ENCODE measurements at places on chromosomes 1 and 21. TPM values are rescaled to one million over a fixed set of nuclear protein-coding genes. Genes with fewer than 3 reads are reported as not detected.

The CFHR5 gene
- total RNA-seq = not detected

The RASSF5 gene
- total RNA-seq = 74.5 TPM

The AGMAT gene
- not detected for total RNA-seq

The AVPR1B gene
- total RNA-seq = not detected

The CYYR1 gene
- 9.3 TPM for total RNA-seq

The ATAD3B gene
- total RNA-seq = 24.8 TPM

The WDR4 gene
- 10.1 TPM for total RNA-seq

The PTCH2 gene
- total RNA-seq = 2.4 TPM

The UBXN10 gene
- total RNA-seq = 1.0 TPM

The GJA9 gene
- 1.1 TPM for total RNA-seq

The LRRC7 gene
- total RNA-seq = 0.57 TPM

The FLG2 gene
- 1,456 TPM for total RNA-seq

The SUSD4 gene
- 11.3 TPM for total RNA-seq

The C1orf185 gene
- not detected for total RNA-seq

The EPHA2 gene
- 145 TPM for total RNA-seq

The NCSTN gene
- total RNA-seq = 85.8 TPM

The BRDT gene
- not detected for total RNA-seq

The PIGR gene
- total RNA-seq = 1.0 TPM

The ZMYND12 gene
- 0.80 TPM for total RNA-seq

The PADI3 gene
- 2.7 TPM for total RNA-seq
